Activated T-cell treated with anti-CD3 and anti-CD28 coated beads for 48 hours (primary cell): ENCODE measurements at places on chromosomes 6 and 20.

- DNase-seq, result no peak
Measured at GRCh38 chr20:7841971-7842310, 98.3 kb downstream of the HAO1 start.

DNA sequence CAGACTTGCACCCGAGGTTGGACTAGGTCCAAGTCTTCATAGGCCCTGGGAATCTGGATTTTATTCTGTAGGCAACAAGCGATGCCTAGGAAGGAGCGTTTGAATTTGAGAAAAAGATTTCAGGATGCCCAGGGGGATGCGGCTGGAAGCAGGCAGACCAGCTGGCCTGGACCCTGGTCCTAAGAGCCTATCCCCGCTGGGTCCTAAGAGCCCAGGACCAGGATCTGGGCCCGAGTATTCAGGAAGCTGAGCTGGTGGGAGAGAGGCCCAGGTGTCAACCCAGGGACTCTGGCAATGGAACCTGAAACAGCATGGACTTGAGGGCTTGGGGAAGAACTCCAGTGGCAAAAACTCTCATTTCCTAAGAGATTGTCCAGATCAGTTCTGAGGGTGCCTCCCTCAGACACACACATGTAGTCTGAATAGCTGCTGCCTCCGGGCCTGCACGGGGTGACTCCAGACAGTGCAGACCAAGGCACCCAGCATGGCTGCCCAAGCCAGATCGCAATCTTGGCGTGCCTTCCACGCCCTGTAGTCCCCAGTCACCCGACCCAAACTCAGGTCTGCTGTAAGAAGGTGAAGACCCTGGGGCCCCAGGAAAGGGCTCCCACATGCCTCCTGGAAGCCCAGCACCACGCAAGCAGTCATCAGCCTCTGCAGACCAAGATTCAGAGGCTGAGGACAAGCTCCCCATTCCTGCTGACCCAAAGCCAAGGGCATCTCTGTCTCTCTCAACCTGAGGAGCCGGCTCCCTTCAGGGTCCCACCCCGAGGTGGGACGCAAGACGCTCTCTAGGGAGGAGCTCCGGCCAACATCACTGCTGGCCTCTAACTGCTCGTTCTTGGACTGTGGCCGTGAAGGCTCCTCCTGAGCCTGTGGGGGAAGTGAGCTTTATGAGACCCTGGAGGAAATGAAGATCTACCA lies 34.4 kb downstream of the RRBP1 start:
- no peak for DNase-seq

DNA sequence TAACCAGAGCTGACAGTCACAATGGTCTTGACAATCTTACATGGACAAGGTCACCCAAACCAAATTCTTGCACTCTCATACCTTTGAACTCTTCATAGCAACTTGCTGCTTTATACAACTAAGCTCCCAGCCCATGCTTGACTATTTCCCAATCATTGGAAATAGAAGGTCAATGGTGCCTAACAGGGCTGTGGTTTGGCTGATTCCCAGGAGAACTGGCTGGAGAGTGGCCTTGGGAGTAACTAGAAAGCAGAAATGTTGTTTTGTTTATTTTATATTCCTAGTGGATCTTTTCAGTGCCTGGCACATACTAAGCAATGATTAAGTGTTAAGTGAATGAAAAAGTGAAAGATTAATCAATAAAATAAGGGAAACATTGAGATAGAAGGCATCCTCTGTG lies 3.0 kb downstream of the SPINT4 start:
- DNase-seq, result no peak

DNA sequence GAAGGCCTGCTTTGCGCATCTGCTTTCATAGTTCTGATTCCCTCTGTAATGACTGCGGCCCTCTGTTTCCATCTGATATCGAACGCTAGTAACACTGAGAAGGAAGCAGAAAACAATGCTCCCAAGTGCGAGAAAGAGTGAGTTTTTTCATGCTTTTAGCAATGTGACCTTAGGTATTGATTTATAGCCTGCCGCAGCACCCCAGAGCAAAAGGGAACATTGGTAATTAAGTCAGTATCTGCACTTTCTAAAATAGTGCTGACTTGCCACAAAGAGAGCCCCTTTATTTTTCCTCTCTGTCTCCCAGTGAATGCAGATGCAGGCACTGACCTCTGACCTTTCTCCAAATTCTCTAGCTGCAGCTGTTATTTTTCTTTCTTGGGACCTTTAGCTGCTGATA lies 129.8 kb downstream of the HDGFL1 start:
- no peak for DNase-seq

DNA sequence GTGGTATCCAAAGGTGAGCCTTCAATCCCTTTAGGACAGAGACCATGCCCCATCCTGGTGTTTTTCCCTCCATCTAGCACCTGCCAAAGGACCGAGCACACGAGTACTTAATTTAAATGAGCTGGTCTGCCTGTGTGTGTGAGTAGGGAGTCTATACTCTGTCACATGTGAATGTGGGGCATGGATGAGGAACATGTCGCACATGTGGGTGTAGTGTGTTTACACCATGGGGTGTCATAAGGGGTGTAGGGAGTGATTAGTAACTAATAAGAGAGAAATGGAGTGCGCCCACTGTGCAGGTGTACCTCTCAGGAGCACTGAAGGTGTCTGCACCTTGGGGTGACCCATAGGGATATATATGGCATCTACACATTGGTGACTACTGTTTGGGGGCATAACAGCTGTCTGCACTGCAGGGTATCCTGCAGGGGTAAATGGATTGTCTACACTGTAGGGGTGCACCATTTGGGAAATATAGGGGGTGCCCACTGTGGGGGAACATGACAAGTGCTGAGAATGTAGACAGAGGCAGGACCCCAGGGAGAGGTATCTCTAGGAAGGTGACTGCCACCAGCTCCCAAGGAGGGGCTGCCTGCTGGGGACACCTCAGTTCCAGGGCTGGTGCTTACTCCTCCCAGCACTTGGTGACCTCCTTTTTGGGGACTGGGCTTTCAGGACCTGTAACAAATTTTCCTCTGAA lies 53.5 kb downstream of the EBF4 start:
- no peak for DNase-seq

- no peak for DNase-seq
Measured at GRCh38 chr20:37392441-37393195, 46.7 kb downstream of the SRC start.

- DNase-seq, result no peak
Measured at GRCh38 chr6:156654919-156655918, 122.0 kb upstream of the ARID1B start.

GRCh38 chr6:115668781-115669180 lies 391.9 kb downstream of the FRK start:
- no peak for DNase-seq

DNA sequence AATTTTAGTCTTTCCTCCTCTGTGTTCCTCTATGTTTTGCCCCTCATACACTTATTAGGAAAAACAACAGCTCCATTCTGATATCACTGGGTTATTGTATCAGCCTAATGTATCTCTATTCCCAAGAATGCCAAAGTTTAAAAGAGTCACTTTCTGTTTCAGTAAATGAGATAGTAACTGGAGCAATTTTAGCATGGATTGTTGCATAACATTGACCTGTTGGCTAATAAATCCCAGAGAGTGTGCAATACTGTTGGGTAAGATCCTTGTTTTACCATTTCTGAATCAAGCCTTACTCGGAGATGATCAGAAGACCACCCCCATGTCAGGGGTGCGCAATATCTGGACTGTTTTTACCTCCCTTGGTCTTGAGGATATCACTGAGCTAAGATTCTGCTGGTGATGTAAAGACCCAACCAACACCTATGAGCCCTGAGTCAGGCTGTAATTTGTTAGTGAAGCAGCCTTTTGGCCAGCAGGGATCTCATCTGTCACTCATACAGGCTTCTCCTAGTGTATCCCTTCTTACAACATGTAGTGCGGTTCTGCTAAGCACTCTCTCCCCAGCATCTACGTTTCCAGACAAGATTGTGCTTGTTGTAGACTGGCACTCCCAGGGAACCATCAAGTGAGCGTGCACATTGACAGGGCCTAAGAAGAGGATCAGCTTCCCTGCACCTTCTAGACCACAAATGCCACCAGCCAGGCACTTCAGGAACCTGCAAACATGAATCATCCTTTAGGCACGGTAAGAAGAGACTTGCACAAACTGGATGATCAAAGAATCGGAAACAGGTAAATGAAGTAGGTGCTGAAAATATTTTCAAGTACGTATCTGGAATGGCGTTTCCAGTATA lies 11.5 kb upstream of the IPCEF1 start:
- no peak for DNase-seq

GRCh38 chr6:49744259-49744658 lies at the start of gene CRISP3:
Gene CRISP3 (minus strand): TSS chr6:49744388. CDS start chr6:49744367, 21 bp downstream.
- no peak for DNase-seq

DNA sequence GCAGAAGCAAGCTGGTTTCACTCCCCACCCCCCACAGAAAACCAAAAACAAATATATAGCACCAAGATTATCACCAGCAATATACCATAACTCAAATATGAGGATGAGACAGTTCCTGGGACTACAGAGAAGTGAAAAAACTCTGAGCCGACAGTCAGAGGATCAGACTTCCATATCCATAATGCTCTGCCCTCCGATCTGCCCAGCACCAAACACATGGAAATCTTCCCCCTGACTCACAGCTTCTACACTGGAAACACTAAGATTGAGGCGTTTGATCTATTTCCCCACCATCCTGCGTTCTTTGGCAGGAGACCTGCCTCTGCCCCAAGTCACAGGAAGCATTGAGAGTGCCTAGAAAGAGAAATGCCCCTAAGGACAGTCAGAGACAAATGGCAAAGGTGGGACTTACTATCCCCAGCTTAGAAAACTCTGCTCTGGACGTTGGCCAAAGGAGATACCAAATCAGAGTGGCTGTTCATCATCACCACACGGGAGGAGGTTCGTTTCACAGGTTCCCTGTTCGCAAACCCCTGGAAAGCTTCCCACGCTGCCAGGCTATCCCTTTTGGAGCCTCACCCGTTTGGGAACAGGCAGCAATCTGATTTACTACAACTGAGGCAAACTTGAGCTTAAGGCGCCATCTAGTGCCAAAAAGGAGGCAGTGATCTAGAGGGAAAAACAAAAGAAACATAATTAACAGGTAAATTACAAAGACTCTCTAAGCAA lies 48.7 kb upstream of the SRSF6 start:
- DNase-seq, result peak; percentile 2

DNA sequence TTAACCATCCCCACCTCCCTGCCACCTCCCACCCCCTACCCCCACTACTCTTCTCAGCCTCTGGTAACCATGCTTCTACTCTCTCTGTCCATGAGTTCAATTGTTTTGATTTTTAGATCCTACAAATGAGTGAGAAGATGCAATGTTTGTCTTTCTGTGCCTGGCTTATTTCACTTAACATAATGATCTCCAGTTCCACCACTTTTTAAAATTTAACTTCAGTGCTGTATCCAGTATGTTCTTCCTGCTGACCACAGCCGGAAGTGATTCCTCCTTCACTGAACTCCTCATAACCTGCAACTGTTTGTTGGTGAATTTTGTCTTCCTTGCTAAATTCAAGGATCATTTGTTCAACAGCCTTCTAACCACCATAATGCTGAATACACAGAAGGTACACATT lies 3.9 kb downstream of the MAP7 start:
- no peak for DNase-seq

- DNase-seq, result no peak
Measured at GRCh38 chr6:106525107-106525881, 104.0 kb downstream of the RTN4IP1 start.

GRCh38 chr6:291697-292505 lies at the start of gene DUSP22:
Gene DUSP22 (plus strand): TSS chr6:292487. CDS start chr6:292540, 53 bp downstream.
- DNase-seq, result peak; percentile 86

- DNase-seq, result no peak
Measured at GRCh38 chr20:32997431-32997830, 6.8 kb downstream of the SUN5 start.

DNA sequence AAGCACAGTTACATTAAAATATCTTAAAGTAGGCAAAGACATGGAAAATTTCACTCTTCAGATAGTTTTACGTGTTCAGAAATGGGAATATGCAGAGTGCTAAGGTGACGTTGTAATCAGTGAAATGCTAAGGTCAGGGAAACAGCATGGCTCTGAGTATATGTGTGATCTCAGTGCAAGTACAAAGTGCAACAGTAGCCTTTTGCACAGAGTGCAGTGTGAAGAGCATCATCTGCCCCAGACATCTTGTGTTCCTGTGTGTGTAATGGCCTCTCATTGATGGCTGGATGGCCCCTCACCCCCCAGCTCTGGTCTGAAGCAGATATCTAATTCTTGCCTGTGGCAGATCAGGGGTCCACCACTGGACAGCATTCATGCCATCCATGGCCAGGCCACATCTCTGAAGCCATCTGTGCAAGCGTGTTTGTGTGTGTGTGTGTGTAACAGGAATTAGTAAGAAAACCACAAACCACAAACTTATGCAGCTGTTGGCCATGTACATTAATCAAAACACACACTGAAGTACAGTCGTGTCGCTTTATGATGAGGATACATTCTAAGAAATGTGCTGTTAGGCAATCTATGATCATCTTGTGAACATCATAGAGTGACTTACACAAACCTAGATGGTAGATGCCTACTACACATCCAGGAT lies 165.1 kb downstream of the RALGAPA2 start:
- DNase-seq, result no peak

DNA sequence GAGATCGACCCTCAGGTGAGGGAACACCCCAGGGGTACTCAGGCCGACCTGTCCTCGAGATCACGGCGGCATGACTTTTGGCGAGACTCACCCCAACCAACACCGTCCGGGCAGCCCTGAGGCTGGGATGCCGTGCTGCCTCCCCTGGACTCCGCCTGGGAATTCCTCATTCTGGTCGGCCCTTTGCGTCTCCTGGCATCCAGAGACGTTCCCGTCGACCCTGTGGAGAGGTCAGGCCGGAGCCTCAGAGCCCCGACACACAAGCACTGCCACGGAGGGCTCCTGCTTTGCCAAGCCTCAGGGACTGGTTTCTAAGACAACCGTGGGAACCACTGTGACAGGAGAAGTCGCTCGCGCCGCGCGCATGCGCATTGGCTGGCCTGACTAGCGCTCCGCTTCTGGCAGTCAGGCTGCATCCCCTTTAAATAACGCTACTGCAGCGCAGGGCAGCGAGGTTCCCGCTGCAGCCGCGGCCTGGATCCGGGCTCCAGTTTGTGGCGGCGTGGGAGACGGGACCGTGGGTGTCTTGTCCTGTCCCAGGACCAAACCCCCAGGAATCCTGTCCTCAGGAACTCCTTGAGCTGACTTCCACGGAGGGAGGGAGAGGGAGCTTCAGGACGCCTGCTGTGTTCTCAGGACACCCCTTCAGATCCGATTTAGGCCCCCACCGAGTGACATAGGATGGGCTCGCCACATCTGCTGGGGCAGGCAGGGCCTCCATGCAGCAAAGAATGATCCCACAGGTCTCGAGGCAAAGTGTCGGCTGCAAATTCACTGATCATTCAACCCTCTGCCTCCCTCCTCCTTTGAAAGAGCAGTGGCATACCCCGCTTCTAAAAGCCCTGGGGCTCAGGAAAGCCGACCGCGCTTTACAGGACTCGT lies 163.2 kb upstream of the ZNF337 start:
- peak; percentile 77 for DNase-seq

DNA sequence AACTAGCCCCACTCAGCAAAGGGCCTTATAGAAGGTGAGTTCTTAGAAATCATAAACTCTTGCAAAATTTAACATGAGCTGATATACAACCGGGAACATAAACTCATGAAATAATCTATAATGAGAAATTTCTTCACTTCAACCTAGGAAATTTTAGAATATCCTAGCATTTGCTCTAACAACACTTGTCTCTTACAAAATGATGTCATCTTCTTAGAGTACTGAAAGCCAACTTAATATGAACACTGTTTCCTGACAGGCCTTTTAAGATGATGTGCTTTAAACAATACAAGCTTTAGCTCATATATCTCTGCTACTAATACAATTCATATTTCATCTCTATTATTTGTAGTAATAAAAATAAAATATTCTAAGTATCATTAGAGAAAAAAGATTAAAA lies 932 bp downstream of the PACRG start:
- no peak for DNase-seq
